Activated CD8-positive, alpha-beta memory T cell treated with anti-CD3 and anti-CD28 coated beads for 4 hours (primary cell): ENCODE measurements at places on chromosomes 6 and 20.
A peak's percentile ranks its signal among the peaks of the same experiment; 100 is the strongest.

DNA sequence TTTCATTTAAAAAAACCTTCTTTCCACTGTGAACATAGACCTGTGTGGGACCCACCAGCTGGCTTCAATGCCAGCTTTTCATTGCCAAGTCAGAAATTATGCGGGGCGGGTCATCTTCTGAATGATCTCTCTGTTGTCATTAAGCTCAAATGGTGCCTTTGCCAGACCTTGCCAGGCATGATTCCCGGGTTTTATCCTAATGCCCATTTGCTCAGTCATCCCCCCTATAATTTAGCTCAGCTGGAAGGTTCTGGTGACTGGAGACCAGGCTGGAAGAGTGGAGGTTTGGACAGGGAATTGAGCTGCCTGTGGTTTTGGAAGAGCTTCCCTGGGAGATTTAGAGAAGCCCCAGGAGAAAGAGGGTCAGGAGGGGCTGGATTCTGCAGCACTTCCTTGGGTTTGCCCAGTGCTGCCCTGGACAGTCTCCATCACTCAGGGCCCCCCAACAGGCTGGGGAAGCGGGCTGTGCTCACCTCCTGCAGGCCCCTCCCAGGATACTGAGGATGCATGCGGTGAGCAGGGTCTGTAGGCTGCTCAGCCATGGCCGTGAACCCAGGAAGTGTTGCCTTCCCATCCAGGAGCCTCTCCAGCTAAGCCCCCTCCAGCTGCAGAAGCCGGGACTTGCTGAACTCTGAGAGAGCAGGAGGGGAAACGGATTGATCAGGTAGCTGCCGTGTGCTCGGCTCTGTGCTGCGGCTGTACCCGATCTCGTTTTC is 273.0 kb downstream of the CDH4 start:
- DNase-seq = no peak

DNA sequence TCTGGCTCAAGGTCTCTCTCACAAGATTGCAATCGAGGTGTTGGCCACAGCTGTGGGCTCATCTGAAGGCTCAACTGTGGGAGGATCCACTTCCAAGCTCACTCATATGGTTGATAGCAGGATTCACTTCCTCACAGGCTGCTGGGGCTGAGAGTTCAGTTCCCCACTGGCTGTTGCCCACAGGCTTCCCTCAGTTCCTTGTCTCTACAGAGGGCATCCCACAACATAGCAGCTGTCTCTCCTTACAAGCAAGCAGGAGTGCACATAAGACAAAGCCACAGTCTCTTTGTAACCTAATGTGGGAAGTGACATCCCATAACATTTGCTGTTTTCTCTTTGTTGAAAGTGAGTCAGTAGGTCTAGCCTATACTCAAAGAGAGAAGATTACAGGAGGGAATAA is 14.0 kb downstream of the SPATS1 start:
- DNase-seq = no peak

DNA sequence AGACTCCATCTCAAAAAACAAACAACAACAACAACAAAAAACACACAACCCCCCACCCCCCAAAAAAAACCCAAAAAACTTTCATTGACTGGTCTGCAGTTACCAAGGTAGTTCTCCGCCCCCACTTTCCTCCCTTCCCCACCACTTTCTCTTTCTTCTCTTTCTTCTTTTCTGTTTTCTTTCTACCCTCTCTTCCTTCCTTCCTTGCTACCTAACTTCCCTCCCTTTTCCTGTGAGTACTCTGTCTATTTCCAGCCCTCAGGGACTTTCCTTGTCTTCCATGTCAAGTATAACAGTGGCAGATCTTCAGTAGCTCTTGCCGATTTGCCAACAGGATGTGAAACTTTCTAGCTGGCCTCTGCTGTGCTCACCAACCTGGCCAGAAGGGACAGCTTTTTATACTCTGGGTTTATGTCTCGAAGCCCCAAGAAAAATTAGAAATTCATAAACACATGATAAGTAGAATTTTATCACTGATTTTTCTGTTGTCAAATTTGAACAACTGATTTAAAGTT is 399.5 kb downstream of the QKI start:
- DNase-seq = no peak

DNA sequence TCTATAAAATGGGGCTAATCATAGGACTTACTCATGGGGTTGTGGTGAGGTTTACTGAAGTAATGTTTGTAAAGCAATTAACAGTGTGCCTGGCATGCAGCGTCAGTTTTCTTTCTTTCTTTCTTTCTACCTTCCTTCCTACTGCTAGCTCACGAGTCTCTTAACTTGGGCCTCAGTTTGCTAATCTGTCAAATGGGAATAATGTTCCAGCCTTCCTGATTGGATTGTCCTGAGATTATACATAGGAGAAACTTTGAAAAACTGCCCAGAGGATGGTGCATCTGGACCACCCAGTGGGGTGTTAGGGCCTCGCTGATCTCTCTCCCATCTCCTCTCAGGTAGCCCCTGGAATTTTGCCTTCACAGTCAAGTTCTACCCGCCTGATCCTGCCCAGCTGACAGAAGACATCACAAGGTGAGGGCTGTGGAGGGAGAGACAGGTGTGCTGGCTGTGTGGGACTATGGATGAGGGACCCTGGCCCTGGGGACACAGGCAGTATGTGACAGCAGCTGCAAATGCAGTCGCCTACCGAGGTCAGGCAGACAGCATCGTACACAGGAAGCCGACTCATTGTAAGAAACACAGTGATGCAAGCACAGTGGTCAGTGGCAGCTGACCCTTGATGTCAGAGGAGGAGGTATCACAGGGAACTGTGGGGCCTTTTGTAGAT is 27.5 kb downstream of the EPB41L1 start:
- DNase-seq = no peak

DNA sequence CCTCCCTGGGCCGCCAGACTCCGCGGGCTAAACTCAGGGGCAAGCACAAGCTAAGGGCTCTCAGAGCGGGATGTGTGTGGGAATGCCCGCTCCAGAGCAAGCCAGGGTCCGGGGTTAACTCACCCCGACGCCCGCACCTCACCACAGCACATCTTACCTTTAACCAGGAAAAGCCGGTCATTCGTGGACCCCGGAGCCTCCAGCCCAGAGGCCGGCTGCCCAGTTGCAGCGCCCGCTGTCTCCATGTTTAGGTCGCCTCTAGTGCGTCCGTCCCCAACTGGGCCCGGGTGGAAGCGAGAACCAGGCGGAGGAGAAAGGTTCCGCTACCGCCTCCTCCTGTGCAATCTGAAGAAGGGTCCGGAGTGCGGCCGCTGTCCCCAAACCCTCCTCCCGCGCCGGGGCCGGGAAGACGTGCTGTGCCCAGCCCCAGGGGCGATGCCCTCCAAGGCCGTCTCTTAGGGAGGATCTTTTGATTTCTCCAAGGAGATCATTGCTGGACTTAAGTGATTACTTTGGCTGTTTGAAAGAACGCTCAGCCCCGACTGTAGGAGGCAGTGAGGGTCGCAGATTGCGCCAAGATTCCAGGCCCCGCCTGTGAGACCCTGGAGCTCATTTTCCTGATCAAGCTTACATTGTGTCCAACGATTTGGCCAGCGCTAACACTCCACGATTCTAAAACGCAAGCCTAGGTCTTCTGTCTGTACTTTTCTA is at the start of gene TMEM242:
Gene TMEM242 (minus strand): TSS at position 265 of the 711 bp plus-strand sequence. CDS start 20 bp downstream, at position 245.
- DNase-seq = peak; percentile 77

GRCh38 chr6:11076540-11076939 is 17.1 kb upstream of the SMIM13 start:
- DNase-seq = no peak

DNA sequence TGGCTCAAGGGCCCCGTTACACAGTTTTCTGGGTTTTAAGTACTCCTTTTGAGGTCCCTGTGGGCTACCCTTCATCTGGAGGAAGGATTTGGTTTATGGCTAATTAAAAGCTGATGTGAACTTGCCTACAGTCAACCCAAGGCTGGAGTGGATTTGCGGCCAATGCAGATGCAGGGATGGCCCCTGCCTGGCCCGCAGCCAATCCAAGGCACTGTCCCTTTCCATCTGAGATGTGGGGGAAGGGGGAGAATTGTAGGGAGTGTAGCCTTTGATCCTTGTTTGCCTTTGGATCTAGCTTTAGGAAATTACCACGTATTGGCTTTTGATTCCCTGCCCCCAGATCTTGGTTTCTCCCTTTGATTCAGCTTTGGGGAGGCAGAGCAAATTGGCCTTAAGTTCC is 128.0 kb upstream of the GGTLC1 start:
- no peak for DNase-seq

DNA sequence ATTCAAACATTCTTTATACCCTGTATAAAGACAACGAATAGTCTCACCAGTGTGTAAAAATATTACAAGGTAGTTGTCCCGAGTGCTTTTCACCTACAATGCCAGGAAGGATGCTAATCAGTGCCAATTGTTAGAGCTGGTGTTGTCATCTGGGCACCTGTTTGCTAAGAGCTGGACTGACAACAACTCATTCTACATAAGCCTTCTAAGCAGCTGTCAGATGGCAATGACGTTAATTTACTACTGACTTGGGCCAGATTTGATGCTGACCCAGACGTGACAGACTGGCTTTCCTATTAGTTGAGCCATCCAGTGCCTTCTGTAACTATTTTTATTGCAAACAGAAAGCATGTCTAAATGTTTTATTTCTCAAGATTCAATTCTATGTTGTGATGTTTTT is 355.2 kb downstream of the ADGRB3 start:
- DNase-seq = no peak

DNA sequence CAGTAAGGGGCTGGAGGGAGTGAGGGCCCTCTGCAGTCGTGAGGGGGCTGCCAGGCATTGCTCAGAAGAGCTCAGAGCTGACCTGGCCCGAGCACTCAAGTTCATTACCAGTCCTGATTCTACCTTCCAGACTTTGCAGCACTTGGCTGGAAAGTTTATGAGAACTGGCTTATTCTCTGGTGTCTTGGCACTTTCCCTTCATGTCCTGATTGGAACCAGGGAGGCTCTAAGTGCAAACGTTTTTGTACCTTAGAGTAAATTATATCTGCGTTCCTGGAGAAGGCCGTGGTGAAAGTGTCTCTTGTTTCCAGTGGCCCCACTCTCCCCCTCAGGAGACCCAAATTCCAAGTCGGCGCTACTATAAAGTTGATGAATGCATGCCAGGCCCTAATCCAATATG is 402.3 kb downstream of the CDC5L start:
- DNase-seq = no peak

- DNase-seq = no peak
Observed at GRCh38 chr20:5741089-5741488, 9.1 kb upstream of the SHLD1 start.

- DNase-seq = no peak
Observed at GRCh38 chr6:83908813-83909212, 49.3 kb downstream of the CYB5R4 start.

GRCh38 chr6:157144859-157145568 is 178.3 kb downstream of the TMEM242 start:
- no peak for DNase-seq

GRCh38 chr20:64156136-64156885 is 7.9 kb upstream of the MYT1 start:
- DNase-seq = no peak

DNA sequence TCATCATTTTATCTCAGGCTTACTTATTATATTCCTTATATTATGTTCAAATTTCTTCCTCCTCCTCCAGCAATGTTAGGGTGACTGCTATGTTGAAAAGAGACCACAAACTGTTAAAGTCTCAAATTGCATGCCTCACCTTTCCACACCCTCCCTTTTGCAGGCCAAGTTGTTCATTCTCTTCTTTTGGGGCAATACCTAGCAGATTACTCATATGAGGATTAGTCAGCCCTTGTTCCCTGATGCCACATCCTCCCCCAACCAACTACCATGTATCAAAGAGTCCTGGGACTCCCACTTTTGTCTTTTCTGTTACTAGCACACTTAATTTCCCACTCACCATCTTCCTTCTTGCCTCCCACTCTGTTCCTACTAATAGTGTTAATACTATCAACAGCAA is 434.7 kb downstream of the BCKDHB start:
- DNase-seq = no peak

- no peak for DNase-seq
Observed at GRCh38 chr20:25136643-25137559, 55.0 kb upstream of the VSX1 start.

GRCh38 chr6:82178077-82178758 is 69.3 kb downstream of the IBTK start:
- DNase-seq = no peak

DNA sequence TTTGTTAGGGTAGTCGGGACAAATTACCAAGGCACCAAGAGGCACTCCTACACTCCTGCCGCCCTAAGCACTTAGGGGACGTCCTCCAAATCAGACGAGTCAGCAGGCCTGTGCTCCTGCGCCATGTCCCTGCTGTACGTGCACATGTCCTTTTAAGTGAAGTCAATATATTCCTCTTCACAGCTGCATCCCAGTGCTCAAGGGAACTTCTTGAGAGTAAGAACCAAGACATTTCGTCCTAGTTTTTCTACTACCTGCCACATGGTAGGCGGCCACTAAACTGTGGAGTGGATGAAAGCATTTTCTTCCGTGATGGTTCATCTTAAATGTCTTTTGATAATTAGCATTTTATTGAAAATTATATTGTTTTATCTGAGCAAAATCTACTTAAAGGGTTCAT is 100.7 kb downstream of the RPP40 start:
- no peak for DNase-seq

- DNase-seq = no peak
Observed at GRCh38 chr6:139931747-139932146, 557.3 kb upstream of the CITED2 start.

GRCh38 chr6:79231101-79231500 is 3.4 kb downstream of the HMGN3 start:
- DNase-seq = no peak

- no peak for DNase-seq
Observed at GRCh38 chr20:3784863-3785239, 1.7 kb downstream of the CENPB start.

- no peak for DNase-seq
Observed at GRCh38 chr20:48787861-48788375, 39.9 kb downstream of the PREX1 start.

DNA sequence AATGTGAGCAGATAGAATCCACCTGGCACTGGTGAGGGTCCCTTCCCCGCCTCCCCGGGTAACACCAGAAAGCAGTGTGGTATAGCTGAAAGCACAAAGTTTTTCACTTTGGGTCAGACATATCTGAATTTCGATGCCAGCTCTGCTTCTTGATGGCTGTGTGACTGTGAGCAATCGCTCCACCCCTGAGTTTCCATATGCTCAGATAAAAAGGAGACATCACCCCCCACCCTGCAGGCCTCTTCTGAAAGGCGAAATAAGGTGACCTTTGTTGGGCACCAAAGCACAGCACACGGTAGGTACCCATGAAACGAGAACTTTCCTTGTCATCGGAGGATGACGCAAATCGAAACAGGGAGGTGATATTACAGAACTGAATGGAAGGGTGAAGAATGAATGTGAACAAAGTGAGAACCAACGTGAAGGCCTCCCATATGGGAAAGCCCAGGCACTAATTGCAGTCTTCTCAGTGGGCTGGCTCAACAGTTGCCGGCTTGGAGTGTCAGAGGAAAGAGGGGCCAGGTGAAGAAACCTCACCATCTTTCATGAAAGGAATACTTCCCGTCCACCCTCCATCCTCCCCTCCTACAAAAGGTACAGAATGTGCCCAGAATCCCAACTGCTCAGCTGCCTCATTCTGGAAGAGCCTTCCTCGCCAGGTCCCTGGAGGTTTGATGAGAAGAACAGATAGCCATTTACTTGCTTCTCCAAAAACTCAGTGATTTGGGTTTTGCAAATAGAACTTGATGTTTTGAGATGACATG is 61.8 kb downstream of the NFATC2 start:
- peak; percentile 28 for DNase-seq
